Effector memory CD8-positive, alpha-beta T cell (primary cell): ENCODE measurements at places on chromosomes 6 and 20.

DNA sequence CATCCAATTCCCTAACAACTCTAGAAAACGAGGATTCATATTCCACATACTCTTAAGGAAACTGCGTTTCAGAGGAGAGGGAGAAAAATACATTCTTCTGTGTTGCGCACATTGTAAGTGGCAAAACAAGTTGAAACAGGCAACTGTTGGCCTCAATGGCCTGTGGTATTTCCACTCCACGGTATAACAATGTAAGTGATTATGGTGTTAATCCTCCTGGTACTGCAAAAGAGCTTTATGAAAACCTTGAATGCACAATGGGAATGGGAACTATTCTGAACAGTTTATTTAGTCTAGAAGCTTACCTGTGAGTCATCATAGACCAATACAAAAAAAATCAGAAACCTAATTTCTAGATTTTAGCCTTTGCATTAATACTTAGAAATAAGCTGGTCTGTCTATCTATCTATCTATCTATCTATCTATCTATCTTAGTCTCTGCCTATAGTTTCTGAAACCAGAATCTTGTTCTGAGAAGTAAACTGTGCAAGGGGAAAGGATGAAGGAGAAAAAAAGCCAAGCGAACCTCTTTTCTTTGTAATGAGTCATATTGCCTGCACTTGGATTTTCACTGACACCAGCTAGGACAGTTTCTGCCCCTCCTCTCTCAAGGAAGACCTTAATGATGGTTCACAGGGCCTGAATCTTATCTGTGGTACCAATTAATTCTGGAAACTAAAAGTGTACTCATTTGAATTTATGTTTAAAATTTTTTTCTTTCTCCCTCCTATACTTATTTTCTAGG lies 101.5 kb downstream of the RNF144B start:
- no peak for DNase-seq

- DNase-seq, result no peak
Observed at GRCh38 chr6:112899541-112899940, 552.4 kb downstream of the RFPL4B start.

DNA sequence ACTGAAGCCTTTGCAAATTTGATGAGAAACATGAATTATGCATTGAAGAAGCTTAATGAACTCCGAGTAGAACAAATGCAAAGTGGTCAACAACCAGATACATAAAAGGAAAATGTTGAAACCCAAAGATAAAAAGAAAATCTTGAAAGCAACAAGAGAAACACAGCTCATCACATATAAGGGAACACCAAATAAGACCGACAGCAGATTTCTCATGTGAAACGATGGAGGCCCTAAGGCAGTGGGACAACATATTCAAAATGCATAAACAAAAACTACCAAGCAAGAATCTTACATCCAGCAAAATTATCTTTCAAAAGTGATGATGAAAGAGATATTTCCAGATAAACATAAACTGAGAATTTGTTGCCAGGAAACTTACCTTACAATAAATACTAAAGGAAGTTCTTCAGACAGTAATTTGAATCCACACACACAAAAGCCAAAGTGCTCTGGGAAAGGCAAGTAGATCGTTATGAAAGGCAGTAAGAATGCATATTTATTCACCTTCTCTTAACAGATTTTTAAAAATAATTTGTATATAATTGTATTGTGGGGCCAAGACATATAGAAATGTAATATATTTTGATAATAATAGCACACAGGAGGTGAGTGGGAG lies 22.5 kb downstream of the SLC52A3 start:
- DNase-seq, result no peak

DNA sequence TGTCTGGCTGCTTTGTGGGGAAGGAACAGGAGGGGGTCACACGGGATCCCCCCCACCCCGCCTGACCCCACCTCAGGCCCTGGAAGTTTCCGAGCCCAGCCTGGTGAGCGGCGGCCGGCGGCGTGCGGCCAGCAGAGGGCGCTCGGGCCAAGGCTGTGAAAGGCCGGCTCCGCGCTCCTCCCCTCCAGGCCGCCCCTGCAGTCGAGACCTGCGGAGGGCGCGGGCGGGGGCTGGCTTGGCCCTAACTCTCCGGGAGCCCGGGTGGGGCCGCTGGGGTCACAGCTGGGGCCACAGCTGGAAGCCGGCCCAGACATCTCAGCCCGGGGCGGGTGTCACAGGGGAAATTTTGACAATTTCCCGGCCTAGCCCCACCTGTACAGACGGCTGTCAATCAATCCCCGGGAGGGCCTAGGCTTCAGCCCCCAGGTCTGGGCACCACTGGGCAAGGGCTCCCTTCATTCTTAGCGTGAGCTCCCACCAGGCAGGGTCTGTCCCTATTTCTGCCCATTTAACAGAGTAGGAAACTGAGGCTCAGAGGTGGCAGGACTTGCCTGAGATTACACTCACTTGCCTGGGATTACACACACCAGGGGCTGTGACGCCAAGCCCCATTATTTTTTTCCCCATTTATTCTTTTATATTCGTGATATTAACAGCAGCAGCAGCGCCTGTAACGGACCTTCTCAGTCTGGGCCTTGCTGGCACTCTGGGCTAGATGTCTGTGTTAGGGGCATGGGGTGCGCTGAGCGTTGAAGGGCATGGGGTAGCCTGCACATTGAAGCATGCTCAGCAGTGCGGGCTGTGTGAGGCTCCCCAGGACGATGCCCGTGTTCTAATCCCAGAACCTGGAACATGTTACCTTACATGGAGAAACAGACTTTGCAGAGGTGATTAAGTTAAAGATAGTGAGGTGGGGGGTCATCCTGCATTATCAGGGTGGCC lies 23.0 kb downstream of the ZBP1 start:
- DNase-seq, result peak; percentile 77

DNA sequence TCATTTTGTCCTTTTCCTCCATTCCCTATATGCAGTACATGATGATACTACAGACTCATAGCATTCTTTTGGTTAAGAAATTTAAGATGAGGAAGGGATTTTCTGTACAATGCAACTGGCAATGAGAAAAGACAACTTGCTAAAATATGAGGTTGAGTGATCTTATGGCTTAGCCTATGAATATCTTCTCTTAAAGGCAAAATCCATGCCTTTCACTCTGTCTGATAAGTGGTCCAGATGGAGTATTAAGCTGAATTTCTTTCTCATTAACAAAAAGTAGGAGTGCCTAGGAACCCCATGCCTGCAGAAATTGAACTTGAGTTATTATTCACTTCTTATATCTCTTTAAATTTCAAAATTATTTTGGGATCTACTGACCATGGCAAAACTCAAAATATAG lies 135.3 kb downstream of the GRIK2 start:
- no peak for DNase-seq
